ENCODE measurements at places on chromosomes 3 and 15.
A peak's percentile ranks its signal among the peaks of the same experiment; 100 is the strongest.

GRCh38 chr3:79041621-79042020 is 726.2 kb downstream of the ROBO1 start:
- DNase-seq = no peak

GRCh38 chr3:19901337-19901736 is 32.7 kb downstream of the EFHB start:
- DNase-seq = no peak

DNA sequence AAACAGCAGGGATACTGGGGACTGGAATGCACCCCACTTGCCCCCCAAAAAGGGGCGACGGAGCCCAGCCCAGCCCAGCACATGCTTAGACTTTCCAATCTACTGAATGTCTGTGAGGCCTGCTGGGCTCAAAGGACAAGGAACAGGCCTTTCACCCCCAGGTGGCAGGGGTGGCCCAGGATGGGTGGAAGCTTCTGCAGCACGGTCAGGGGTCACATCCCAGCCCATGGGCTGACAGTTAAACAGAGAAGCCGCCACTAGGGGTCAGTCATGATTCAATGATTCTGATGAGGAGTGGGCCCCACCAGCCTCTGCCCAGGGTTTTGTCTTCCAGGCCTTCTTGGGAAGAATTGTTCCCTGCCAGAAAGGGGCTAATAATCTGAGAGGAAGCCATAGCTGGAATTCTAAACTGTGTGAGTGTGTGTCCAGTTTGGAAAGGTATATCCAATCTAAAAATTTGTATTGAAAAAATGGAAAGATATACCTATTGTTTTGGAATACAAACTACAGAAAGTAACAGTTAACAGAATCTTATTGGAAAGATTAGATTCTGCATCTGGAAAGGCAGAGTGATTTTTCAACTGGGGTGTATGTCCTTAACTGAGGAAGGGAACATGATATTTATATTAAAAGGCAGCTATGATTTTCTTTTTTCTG is 2.2 kb downstream of the CHRNB4 start:
- DNase-seq = no peak

GRCh38 chr15:31324806-31325594 is 1.6 kb upstream of the KLF13 start:
- DNase-seq = no peak

- DNase-seq = peak; percentile 83
These were observed 1.3 kb upstream of the PIGZ start for GRCh38 chr3:196969660-196970546.

DNA sequence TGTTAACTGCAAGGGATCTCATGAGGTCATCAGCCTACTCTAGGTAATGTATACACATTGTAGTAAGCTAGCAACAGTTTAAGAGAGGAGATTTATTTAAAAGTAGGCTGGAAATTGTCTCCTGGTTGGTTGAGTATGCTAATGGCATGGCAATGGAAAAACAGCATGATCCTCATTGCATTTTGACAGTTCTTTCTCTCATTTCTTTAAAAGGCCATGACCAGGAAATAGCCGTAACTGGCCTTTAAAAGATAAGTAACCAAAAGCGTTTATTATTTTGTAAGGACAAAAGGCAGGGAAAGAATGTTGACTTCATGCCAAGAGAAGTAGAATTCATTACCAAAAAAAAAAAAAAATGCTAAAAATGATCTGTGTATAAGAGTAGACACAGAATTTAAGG is 310.3 kb downstream of the FGF12 start:
- no peak for DNase-seq

GRCh38 chr3:189519458-189519857 is 111.7 kb upstream of the TP63 start:
- no peak for DNase-seq

DNA sequence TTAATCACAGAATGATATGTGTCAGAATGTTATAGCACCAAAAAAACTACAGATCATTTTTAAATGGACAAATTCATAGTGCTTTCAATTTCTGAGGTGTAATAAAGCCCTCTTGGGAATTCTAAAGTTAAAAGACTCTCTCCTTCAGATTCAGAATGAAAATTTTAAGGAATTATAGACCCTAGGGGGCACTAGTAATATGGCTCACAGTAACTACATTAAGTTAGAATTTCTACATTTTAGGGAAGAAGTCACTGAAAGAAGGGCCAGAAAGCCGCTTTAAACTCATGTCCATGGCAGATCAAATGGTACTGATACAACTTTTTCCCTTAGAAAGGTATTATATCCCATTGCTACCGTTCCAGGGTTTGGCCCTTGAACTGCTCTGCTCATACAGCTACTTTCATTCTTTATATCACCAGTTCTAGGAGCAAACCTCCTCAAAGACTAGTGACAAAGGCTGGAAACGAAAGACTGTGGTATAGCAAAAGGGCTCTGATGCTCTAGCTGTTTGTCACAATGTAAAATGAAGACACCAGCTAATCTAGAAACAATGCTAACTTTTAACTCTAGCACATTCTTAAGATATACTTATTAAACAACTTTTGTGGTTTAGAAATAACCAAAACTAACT is 18.1 kb downstream of the DAZL start:
- no peak for DNase-seq

DNA sequence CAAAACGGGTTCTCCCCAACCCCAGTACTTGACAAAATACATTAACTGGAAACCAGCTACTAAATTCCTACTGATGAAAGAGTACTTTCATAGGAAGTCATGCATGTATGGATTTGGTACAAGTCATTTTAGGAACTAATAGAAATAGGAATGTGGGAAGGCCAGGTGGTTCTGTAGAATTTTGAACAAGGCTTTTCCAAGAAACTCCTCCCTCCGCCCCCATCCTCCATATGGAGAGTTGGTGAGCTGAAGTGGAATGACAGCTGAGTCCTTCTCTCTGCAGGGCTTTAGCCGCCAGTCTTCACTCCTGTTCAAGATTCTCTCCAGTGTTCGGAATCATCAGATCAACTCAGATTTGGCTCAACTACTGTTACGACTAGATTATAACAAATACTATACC is 33.2 kb downstream of the TUBGCP4 start:
- no peak for DNase-seq

GRCh38 chr3:105906836-105907235 is 38.0 kb upstream of the CBLB start:
- DNase-seq = no peak

- no peak for DNase-seq
These were observed 11.3 kb upstream of the RPL39L start for GRCh38 chr3:187150599-187150998.

DNA sequence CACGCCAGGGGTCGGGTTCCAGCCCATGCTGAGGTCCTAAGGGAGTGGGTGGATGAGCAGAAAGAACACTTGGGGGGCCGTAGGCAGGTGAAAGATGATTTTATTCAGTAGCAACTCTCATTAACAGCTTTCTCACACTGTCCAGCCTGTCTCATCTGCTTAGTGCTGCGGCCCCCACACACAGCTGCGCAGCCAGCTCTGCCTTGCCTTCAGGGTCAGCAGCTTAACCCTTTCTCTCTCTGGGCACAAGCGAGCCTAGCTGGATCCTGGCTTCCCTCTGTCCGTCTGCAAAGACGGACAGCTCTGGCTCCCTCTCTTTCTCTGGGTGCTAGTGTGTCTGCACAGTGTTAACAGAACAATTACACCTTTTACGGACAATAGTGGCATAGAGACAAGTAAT is 21.3 kb downstream of the NPAP1 start:
- DNase-seq = no peak

GRCh38 chr3:65995515-65995914 is 43.2 kb downstream of the MAGI1 start:
- DNase-seq = no peak

- no peak for DNase-seq
These were observed 19.7 kb downstream of the ACAA1 start for GRCh38 chr3:38117163-38117716.

GRCh38 chr3:49025005-49025792 is 3.3 kb downstream of the NDUFAF3 start:
- DNase-seq = no peak

DNA sequence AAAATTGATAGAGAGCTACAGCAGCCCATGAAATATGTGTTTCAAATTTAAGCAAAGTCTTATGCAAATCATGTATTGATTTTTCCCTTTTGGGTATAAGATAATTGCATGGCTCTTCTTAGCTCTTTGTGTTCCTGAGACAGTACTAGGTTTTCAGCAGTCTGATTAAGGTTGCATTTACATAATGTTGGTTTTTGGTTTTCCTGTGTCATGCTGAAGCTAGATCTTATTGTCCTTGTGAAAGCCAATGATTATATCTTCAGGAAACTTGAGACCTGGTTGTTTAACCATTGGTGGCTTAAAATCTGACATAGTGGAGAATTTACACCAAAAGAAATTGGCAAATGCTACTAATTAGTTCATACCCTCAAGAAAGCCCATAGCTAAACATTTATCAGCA is 392.6 kb downstream of the ZPLD1 start:
- DNase-seq = no peak

DNA sequence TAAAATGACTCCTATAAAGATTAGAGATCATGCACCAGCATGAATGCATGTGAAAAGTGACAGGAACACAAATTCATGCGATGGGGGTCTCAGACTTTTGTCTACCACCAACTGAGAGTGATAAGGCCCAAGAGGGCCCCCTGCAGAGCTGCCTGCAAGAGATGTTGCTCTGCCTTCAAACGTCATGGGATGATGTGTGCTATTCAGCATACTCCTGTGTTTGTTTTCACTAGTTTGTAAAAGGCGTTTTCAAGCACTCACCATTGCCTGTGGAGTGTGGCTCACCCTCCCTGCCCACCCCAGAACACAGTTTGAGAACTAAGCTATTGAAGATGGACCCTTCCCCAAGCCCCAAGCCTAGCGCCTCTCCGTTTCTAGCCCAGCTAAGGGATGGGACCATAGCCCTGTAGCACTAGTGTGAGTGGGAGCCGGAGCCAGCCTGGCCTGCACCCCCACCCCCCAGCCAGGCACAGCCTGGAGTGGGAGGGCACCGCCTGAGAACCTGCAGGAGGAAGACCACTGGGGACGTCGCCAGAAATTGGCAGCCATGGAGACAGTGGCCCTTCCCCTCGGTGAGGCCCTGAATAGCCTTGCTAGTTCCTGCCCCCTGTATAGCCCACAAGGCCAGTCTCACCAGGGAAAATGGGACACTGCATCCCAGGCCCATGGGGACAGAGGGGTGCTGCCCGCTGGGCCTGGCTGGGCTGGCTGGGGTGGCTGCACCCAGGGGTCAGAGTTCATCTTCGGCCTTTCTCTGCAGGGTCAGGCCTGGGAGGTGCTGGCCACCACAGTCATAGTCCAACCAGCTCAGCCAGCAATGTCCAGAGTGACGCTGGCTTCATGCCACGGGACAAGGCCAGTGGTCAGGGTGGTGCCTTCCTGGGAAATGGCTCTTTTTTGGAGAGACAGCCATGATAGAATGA is 22.6 kb upstream of the KLF13 start:
- peak; percentile 60 for DNase-seq

- DNase-seq = no peak
These were observed 3.9 kb downstream of the GPD1L start for GRCh38 chr3:32110233-32110760.

DNA sequence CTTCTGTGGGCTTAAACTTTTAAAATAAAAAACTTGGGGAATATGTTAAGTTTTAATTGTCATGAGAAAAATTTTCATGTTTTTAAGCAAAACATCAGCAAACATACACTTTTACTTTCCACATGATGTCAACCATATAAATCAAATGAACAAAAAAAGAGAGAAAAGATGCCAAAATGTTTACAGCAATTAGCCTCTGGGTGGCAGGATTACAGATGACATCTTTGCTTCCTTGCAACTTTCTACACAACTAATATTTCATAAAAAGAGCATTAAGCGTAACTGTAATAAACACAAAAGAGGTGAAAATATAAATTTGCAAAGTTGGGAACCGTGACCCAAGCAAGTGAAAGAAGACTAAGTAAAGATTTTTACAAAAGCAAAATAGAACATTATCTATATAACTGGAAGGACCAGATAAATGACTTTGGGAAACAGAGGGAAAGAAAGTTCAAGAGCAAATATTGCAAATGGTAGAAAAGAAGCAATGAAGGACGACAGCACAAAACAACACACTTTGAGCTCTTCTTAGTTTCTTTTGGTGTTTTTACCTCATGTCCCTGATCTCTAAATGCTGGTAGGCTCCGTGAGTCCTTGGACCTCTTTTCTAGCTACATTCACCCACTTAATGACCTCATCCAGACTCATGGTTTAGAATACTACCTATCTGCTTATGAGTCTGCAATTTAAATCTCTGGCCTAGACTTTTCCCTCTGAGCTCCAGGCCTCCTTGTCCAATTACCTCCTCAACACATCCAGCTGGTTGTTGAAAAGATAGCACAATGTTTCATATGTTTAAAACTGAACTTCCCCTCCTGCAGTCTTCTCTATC is 9.4 kb downstream of the TP53BP1 start:
- DNase-seq = no peak

DNA sequence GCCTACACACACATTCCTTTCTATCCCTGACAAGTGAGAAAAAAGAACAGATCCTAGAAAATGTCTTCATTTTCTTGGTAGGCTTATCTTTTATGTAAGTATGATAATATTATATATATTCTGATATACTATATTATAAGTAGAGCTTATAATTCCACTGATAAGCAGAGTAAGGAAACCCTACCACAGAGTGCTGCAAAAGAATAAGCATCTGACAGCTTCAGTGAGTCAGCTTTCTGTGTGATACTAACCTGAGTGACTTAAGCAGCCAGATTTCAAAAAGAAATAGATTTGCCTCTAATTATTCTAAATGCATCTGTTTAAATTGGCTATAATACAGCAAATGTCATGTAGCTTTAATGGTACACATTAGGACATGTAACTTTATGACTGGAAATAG is 656.0 kb downstream of the MCTP2 start:
- no peak for DNase-seq

DNA sequence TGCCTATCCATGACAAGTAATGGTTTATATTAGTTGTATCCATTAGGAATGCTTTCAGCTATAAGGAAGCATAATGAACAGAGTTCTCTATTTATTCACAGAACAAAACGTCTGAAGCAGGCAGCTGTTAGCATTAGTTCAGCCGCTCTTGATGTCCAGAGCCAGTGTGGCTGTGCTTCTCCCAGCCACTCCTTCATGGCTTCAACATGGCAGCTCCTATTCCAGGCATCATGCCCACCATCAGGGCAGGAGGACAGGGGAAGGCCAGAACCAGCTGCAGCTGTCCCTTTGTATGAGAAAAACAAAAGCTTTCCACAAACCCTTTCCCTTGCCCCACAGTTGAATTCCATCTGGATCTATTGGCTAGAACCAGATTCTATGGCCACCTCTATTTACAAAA is 12.9 kb upstream of the SNRK start:
- no peak for DNase-seq

Measured in left forelimb (tissue), 1 donor.